Activated T-helper 1 cell treated with anti-CD3 and anti-CD28 coated beads, Interleukin-2, amount 50 U/mL, for 16 hours (primary cell): ENCODE measurements at places on chromosomes 12 and 14.
A peak's percentile ranks its signal among the peaks of the same experiment; 100 is the strongest.

DNA sequence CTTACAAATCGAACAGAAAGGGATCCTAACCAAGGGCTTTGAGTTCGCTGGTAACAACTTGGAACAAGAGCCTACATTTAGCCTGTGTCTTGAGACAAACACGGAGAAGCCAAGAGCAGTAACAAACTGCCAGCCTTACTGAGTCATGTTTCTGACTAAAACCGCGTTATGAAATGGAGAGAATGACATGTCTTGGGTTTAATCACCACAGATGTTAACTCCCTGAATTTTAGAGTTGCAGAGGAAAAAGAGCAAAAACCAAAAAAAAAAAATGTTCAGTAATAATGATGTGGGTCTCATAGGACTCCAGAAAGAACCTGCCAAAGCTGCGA lies 1.0 kb downstream of the BLTP3B start:
- no peak for DNase-seq

DNA sequence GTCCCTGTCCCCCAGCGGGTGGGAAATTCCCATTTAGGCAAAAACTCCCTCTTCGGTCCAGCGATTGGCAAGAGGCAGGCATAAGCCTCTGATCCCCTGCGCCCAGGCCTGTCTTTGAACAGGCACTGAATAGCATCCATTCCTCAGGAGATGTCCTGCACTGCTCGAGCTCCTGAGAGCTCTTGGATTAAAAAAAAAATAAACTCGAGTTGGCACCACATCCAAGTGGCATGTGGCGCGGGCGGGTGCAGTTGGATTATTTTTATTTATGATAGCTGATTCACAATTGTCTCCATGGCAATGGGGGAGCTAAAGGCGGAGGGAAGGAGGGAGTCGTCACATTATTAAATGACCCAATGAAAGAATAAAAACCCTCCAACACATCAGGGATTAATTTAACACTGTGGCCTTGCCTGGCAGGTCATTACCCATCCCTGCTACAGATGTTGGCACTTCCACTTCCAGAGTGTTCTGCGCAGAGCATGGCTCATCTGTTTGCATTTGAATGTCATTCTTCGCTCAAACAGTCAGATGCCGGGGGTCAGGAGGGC lies 207.2 kb downstream of the AACS start:
- DNase-seq, result no peak

- DNase-seq, result no peak
Measured at GRCh38 chr12:123121670-123122069, 29.2 kb downstream of the PITPNM2 start.

DNA sequence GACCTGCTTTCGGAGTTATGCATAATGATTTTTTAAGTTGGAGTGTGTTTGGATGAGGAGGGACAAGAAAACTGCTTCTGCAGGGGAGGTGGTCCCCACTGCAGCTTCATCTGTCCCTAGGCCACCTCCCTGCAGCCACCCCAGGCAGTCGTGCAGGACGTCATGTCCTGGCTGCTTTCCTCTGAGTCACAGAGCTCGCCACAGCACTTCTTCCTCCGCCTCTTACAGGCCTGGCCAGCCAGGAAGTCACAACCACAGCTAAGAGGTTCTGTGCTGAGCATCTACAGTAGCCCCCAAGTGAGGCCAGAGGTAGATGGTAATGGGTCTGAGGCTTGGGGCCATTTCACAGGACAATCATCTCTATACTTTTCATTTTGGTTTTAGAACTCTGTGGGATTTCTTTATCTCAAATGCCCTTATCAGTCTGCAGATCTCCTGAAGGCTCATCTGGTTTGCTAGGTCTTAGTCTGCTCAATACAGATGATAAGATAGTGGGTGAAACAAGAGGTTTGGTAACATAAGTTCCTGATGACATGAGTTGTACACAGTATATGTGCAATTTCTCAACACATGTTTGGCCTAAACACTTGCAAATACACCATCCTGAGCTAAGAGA lies 106.4 kb downstream of the ARF6 start:
- DNase-seq, result peak; percentile 52

GRCh38 chr14:42480255-42480654 lies 873.6 kb downstream of the LRFN5 start:
- DNase-seq, result no peak

- no peak for DNase-seq
Measured at GRCh38 chr14:104938436-104938835, 13.8 kb downstream of the PLD4 start.

GRCh38 chr12:100058482-100059029 lies 73.8 kb upstream of the ANKS1B start:
- DNase-seq, result no peak

DNA sequence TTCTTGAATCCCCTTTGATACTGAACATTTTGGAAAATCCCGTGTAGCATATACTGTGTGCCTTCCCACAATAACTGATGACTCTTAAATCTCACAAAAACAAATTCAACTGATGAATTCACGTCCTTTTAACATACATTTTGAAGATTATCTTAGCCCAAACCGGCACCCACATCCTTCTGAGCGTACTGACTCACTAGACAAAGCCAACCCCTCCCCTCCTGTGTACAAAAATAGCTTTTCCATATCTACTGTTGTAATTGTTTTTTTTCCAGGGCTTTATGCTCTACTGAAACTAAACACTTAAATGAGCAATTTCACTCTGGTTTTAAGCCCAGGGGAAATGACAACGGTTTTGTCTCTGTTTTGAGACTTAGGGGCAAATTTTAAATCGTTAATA lies 109.4 kb upstream of the ATF7IP start:
- no peak for DNase-seq
